ENCODE measurements at places on chromosomes 13 and 19. TPM values are rescaled to one million over a fixed set of nuclear protein-coding genes. Genes with fewer than 3 reads are reported as not detected.

DNA sequence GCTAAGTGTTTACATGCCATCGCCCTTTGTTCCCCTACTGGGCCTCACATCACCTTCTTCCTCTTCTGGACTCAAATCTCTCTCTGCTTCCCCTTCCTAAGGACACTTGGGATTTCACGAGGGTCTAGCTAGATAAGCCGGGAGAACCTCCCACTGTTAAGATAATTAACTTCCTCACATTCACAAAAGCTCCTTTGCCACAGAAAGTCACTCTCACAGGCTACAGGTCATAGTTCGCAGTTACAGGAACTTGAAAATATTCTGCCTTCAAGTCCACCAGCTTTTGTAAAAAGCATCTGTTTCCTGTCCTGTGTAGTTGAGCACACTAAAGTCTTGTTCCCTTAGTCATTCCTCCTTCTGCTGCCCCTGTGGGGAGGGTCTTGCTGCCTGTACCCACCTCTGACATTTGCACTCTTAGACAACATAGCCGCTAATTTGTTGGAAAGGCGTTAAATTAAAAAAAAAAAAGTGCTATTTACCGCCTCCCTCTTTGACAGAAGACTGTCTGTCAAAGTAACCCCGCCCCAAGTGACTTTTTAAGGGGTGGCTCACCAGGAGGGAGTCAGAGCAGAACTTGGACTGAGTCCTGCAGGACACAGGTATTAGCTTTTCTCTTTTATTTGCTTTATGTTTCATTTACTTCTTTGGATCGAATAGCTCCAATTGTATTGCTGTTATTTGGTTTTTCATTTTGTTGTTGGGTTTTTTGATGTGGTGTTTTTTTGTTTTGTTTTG is 26.8 kb upstream of the CEACAM21 start:
- H3K4me1 ChIP-seq, result no peaks in the 10 kb centered on the region

DNA sequence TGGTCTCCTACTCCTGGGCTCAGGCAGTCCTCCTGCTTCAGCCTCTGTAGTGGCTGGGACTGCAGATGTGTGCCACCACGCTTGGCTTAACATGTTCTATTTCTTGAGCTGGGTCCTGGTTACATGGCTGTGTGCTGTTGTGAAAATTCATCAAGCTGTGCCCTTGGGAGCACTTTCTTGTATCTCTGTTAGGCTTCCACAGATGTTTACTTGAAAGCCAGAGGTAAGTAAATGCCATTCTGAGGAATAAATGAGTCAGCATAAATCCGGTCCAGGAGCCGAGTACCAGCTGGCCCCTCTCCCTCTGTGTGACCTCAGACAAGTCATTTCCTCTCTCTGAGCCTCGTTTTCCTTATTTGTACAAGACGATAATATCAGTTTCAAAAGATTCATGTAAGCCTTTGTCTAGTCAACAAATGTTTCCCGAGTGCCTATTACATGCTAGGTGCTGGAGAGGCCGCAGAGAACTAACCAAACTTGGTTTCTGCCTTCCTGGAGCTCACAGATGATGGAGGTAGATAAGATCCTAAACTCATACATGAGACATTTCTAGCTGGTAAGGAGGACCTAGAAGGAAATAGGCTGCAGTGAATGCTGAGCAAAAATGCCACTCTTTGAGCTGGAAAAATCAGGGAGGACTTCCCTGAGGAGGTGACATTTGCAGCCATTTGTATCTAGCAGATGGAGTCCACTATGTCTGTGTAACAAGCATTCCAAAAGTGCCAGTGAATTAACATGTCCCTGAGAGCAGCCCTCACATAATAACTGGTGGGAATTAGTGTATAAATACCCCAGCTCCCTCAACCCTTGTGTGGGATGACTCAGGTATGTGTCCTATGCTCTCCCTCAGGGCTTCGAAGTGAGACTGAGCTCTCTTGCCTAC is 2.7 kb upstream of the RASAL3 start:
- no peaks in the 10 kb centered on the region for H3K36me3 ChIP-seq
- no peak overlapping the region for H3K4me3 ChIP-seq
- no peak for DNase-seq
- no peaks in the 10 kb centered on the region for H3K27me3 ChIP-seq
- no peak overlapping the region for H3K27ac ChIP-seq

DNA sequence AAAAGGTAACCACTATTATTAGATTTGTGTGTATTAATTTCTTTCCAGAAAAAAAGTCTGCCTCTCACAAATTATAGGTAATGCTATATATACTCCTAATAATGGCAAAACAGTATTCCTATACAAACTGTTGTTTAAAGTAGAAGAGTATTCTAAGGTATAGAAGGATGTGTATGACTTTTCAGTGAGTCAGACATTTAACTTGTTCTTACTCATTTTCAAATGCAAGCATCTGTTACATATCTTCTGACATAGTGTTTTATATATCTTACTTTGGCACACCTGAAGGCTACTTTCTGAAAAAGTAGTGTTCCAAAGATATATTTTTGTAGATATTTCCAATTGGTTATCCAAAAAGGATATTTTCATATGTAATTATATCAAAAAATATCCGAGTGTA is 3.5 kb upstream of the SLITRK5 start:
- DNase-seq, result no peak
- no peaks in the 10 kb centered on the region for H3K36me3 ChIP-seq
- H3K27me3 ChIP-seq, result no peaks in the 10 kb centered on the region
- peaks cover 15% of the 10 kb centered on the region for H3K4me1 ChIP-seq
- H3K4me3 ChIP-seq, result no peak overlapping the region

DNA sequence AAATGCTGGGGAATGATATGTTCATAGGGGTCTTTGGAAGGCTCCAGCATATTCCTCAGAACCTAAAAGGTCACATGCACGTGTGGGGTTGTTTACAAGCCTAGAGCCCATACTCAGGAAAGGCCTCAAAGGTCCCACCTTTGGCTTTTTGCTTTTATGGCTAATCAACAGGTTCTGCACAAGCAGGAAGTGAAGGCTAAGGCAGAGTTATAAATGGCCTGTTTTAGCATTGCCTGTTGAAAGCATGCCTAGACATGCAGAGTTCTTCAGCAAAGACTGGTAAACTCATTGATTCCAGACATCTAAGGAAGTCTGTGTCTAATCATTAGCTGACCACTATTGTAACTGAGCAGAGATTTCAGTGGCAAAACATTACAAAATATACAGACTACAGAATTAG is 198.3 kb downstream of the KCNRG start:
- no peaks in the 10 kb centered on the region for H3K4me1 ChIP-seq
- no peaks in the 10 kb centered on the region for H3K36me3 ChIP-seq
- no peak for DNase-seq
- H3K27me3 ChIP-seq, result no peaks in the 10 kb centered on the region
- H3K27ac ChIP-seq, result no peak overlapping the region

DNA sequence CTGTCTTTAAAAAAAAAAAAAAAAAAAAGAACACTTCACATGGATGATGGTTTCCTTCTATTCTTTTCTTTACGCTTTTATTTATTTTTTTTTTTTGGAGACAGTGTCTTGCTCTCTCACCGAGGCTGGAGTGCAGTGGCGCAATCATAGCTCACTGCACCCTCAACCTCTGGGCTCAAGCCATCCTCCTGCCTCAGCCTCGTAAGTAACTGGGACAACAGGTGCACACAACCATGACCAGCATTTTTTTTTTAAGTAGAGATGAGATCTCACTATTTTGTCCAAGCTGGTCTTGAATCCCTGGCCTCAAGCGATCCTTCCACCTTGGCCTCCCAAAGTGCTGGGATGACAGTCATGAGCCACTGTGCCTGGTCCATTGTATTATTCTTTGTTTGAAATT is 24.3 kb downstream of the ANKRD27 start:
- no peak overlapping the region for H3K4me3 ChIP-seq
- no peak overlapping the region for H3K27ac ChIP-seq
- peaks cover 24% of the 10 kb centered on the region for H3K36me3 ChIP-seq
- no peak for DNase-seq

GRCh38 chr19:17942582-17943273 is 9.9 kb downstream of the CCDC124 start:
- peaks cover 4% of the 10 kb centered on the region for H3K36me3 ChIP-seq
- peaks cover 5% of the 10 kb centered on the region for H3K4me1 ChIP-seq
- H3K27ac ChIP-seq, result no peak overlapping the region
- H3K27me3 ChIP-seq, result no peaks in the 10 kb centered on the region

DNA sequence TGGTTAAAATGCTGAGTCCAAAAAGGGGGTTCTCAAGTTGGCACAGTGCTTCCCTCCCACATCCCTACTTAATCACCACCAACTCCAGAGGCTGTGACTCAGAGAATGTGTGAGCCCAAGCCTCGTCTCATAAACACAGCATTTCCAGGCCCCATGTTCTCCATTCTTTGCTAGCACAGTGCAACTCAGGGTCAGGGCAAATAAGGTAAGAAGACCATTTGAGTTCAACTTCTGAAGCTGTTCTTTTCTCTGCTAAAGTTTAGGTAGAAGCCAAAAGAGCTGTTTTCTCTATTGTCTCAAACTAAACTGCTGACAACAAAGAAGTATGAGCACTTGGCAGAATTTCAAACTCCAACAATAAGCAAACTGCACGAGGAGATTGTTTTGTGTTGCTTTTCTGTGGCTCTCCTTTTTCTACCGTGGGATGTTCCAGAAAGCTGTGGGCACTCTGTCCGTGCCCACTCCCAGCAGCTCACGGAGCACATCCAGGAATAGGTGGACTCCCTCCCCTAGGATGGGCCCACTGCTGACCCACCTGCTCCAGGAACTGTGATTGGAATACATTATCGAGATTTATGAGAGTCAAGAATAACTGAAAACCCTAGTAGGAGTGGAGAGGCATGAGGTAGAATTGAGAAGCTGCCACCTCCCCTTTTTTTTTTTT is 494.3 kb downstream of the COG6 start:
- H3K36me3 ChIP-seq, result no peaks in the 10 kb centered on the region
- peak; percentile 52 for DNase-seq
- peak overlapping the region; percentile 77 for H3K27ac ChIP-seq
- no peaks in the 10 kb centered on the region for H3K27me3 ChIP-seq
- H3K4me1 ChIP-seq, result peaks cover 13% of the 10 kb centered on the region
- H3K4me3 ChIP-seq, result no peak overlapping the region

DNA sequence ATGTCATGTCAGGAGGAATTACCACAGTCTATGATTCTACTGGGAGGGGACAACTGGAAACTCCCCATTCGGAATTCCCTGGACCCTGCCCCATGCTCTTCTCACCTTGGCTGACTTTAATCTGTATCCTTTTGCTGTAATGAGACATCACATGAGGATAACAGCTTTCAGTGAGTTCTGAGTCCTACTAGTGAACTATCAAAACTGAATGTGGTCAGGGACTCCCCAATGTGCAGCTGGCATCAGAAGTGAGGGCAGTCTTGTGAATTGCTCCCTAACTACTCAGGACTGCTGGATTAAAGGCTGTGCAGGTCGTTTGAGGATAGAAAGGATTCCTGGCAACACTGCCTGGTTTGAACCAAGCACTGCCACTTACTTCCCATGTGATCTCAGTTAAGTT is 15.2 kb downstream of the SIGLEC7 start:
- no peaks in the 10 kb centered on the region for H3K36me3 ChIP-seq
- H3K4me3 ChIP-seq, result no peak overlapping the region
- no peaks in the 10 kb centered on the region for H3K27me3 ChIP-seq
- no peaks in the 10 kb centered on the region for H3K4me1 ChIP-seq

DNA sequence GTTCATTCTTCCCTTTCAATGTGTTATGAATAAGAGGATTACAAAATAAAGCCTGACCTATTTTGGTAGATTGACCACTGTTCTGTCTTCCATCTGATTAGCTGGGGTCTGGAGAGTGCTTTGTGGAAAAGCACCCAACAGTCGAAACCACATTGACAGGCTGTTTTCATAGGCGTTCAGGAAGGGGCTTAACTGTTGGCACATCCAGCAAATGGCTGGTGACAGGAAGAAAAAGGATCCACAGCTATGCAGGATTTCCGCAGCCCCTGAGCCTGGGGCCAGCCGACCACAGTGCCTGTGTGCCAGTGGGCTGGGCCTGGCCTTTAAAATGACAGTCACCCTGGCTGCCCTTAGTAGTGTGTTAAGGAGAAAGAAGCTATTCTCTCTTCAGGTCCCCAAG is 113.3 kb downstream of the SIPA1L3 start:
- H3K27ac ChIP-seq, result no peak overlapping the region
- no peaks in the 10 kb centered on the region for H3K27me3 ChIP-seq
- H3K36me3 ChIP-seq, result no peaks in the 10 kb centered on the region
- peaks cover 6% of the 10 kb centered on the region for H3K4me1 ChIP-seq

- no peak overlapping the region for H3K4me3 ChIP-seq
- H3K27ac ChIP-seq, result no peak overlapping the region
- H3K36me3 ChIP-seq, result peaks cover 16% of the 10 kb centered on the region
- DNase-seq, result no peak
These were observed 14.6 kb downstream of the GNA11 start for GRCh38 chr19:3108775-3109174.

- no peak overlapping the region for H3K4me3 ChIP-seq
- DNase-seq, result no peak
- H3K4me1 ChIP-seq, result peaks cover 15% of the 10 kb centered on the region
These were observed 3.9 kb downstream of the COG3 start for GRCh38 chr13:45468635-45469034.

DNA sequence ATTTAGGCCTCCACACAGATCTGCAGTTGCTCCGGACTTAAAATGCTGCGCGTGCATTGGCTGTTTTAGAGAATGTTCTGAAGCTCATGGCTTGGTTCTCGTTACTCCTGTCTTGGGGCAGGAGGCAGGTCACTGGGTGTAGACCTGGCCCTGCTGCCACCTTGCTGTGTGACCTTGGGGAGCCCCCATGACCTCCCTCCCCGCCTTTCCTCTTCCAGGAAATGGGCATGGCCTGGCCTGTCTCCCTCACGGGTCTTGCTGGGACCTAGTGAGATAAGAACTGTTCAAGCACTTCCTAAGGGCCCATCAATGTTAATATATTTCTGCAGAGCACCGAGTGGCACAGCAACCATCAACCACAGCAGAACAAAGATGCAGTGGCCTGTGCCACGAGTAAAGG is 49.4 kb downstream of the KLF2 start:
- peaks cover 30% of the 10 kb centered on the region for H3K36me3 ChIP-seq
- no peaks in the 10 kb centered on the region for H3K27me3 ChIP-seq
- H3K27ac ChIP-seq, result no peak overlapping the region
- H3K4me3 ChIP-seq, result no peak overlapping the region
- DNase-seq, result no peak

GRCh38 chr19:45306040-45306439 is 16.6 kb downstream of the CKM start:
- H3K36me3 ChIP-seq, result no peaks in the 10 kb centered on the region
- H3K27me3 ChIP-seq, result no peaks in the 10 kb centered on the region
- no peak overlapping the region for H3K27ac ChIP-seq
- no peak for DNase-seq

DNA sequence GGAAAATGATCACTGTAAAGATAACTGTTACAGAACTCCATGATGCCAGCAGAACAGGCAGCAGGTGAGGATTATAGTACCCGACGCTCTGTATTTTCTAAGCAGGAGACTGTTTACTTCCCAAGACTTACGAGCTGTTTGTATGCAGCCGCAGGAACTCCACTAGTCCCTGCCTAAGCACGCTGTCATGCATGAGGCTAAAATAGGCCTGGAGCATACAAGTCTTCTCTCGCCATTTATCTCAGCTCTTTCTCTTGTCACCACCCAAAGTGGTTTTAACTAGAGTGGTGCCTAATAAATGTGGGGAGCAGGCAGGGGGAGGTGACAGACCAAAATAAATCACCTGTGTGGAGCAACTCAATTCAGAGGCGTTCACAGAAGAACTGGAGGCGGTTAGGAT is 175.8 kb downstream of the TDRD3 start:
- H3K4me3 ChIP-seq, result no peak overlapping the region
- H3K4me1 ChIP-seq, result no peaks in the 10 kb centered on the region
- peaks cover 11% of the 10 kb centered on the region for H3K36me3 ChIP-seq
- no peaks in the 10 kb centered on the region for H3K27me3 ChIP-seq
- DNase-seq, result no peak

The PRODH2 gene
- total RNA-seq, result not detected

The ZNF625 gene
- total RNA-seq, result 7.3 TPM

The ARRDC5 gene
- total RNA-seq, result 0.49 TPM

The COL5A3 gene
- 11.1 TPM for total RNA-seq

The PSG3 gene
- total RNA-seq, result not detected

The SOX21 gene
- total RNA-seq, result not detected

The DNAAF3 gene
- total RNA-seq, result not detected

The THSD8 gene
- not detected for total RNA-seq

The IGSF23 gene
- total RNA-seq, result not detected

Measured in thoracic aorta (tissue), 2 donors.